ENCODE measurements at places on chromosomes 7 and 10.

DNA sequence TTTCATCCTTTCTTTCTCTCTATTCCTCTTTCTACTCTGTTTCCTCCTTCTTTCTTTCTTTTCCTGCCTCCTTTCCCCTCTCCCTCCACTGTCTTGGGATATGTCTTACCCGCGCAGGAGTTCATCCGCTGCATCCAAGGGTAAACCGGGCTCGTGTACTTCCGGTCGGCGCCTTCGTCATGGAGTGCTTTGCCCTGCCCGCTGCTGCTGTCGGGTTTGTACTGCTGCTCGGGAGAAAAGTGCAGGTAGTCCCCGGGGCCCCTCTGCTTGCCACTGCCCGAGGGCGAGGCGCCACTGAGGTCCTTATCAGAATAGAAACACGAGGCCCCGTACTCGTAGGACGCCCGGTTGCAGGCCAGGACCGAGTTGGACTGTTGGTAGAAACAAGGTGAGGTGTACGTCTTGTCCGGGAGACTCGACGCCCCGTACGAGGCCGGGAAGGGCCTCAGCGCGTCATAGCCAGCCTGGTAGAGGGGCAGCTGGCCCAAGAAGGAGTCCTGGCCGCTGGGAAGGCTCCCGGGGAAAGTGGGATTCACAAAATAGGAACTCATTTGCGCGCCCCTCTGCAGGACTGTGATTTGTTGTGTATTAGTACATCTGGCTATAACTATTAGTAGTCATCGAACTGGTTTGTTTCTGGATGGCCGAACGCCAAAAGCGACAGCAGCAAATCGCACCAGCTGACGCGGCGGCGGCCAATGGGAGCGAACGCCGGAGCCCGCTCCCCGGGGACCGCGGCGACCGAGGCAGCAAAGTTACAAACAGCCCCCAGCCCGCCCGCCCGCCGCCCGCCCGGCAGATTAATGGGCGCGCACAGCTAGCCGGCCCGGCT lies at the start of gene HOXA6:
HOXA6 (minus strand) TSS at position 576 of the 832 bp plus-strand sequence; CDS start at position 551, 25 bp downstream.
- peak; percentile 38 for DNase-seq

GRCh38 chr10:47452495-47453140 lies 31.3 kb downstream of the ANXA8 start:
- DNase-seq, result no peak

GRCh38 chr10:23201837-23202236 lies 9.7 kb downstream of the PTF1A start:
- DNase-seq, result no peak

GRCh38 chr10:50392966-50393718 lies 141.8 kb upstream of the ASAH2 start:
- DNase-seq, result no peak

- DNase-seq, result no peak
Measured at GRCh38 chr7:78746301-78746700, 707.2 kb downstream of the MAGI2 start.

DNA sequence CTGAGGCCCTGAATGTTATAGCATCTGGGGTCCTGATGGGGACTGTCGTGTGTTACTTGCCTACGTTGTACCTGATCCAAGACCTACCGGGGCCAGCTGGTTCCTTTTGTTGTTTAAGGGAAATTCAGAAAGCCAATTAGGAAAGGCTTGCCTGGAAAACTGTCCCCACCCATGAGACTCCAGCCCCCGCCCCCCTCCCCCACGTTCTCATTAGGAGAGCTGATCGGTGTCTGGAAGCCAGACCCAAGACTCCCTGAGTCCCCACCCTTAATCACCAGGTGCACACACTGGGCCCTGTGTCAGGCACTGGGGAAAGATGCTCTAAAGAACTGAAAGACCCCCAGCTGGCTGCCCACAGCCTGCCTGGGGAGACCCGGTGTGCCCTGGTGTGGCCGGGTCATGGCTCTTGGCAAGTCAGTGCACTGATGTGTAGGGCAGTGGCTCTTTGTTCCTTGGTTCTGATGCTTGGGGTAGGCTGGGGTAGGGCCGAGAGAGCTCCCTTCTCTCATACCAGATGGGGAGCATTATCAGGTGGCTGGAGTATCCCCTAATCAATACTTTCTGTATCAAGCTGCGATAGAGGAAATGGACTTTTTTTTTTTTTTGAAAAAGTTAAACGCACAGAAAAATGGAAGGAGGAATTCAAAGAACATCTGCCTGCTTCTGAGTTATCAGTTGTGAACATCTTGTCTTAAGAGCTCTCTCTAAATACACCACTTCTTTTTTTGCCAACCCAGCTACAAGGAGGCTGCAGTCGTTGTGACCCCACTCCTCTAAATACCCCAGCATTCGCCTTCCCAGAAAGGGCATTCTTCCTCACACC lies 16.9 kb downstream of the TSPAN15 start:
- no peak for DNase-seq

- DNase-seq, result peak; percentile 73
Measured at GRCh38 chr7:116380025-116380424, 119.5 kb upstream of the CAV2 start.

GRCh38 chr7:5596046-5596895 lies 172.6 kb upstream of the TNRC18 start:
- DNase-seq, result peak; percentile 97

GRCh38 chr10:49747303-49747646 lies 14.8 kb downstream of the OGDHL start:
- DNase-seq, result no peak

GRCh38 chr10:38070501-38070900 lies 23.6 kb upstream of the ZNF37A start:
- DNase-seq, result no peak

- DNase-seq, result no peak
Measured at GRCh38 chr10:23419655-23420329, 19.1 kb upstream of the OTUD1 start.

- DNase-seq, result no peak
Measured at GRCh38 chr10:126239844-126240243, 148.4 kb downstream of the ADAM12 start.

GRCh38 chr7:27606270-27607209 lies 56.1 kb downstream of the HIBADH start:
- no peak for DNase-seq

DNA sequence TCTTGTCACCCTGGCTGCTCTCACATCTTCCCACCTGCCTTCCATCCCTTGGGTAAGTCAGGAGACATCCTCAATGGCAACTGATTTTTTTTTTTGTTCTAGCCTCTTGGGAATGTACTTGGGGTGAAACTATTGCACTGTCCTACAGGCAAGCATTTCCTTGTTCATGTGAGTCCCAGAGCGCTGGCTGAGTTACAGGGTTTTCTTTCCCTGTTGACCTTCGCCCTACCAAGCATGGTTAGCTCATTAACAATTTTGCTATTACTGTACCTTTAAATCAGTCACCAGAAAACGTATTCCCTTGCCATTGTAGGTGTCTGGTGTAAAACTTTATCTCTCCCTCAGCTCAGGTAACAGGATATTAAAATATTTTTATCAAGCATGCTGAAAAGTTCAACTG lies 98.9 kb downstream of the PRLHR start:
- no peak for DNase-seq

- DNase-seq, result no peak
Measured at GRCh38 chr10:51792678-51793077, 93.3 kb upstream of the CSTF2T start.

DNA sequence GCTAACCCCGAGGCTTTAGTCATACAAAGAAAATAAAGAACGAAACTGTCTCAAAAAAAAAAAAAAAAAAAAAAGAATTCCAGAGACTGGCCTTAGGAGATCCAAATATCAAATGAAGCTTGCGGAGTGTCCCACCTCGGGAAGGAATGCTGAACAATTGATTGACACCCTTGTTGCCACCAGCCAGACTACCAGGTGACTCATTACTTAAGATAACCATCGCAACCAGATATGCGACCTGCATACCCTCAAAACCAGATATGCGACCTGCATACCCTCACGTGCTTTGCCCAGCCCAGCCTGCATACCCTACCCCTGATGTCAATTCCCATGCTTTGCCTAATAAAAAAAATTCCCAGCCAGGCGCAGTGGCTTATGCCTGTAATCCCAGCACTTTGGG lies 2.7 kb upstream of the PRKRIP1 start:
- DNase-seq, result peak; percentile 16

DNA sequence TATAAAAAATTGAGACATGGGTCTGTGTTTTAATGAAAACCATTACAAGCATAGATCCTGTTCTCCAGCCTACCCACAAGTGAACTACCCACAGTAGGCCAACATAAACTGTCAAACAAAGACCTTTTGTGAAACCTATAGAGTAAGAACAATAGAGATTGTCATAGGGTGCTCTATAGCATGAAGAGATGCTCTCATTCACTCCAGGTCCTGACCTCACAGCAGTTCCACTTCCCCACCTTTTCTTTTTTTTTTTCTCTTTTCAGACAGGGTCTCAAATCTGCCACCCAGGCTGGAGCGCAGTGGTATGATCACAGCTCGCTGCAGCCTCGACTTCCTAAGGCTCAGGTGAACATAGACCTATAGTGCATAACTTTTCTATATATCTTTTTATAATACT lies 72.3 kb downstream of the CPEB3 start:
- DNase-seq, result no peak

DNA sequence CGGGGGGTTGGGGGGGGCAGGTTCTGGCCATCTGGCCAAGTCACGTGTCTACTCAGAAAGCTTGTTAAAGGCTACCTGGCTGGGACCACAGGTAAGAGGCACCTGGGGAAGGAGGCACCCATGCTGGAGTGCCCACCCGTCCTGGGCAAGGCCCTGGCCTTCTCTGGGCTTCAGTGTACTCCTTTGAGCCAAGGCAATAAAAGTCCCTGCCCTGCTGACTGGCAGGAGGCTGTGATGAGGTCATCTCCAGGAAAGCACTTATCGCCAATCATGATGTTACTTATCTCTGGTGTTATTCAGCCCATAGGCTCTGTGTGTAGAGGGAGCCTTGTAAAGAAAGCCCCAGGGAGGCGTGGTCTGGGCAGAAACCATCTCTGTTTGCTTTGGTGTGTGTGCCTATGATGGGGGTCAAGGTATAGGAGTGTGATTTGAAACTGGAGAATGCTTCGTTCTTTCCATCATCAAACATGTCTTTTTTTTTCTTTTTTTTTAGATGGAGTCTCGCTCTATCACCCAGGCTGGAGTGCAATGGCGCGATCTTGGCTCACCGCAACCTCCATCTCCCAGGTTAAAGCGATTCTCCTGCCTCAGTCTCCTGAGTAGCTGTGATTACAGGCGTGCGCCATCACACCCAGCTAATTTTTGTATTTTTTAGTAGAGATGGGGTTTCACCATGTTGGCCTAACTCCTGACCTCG lies 2.5 kb upstream of the CLDN4 start:
- peak; percentile 74 for DNase-seq

- DNase-seq, result no peak
Measured at GRCh38 chr7:25386311-25386744, 158.0 kb upstream of the NPVF start.

- DNase-seq, result no peak
Measured at GRCh38 chr10:113515601-113516000, 37.3 kb upstream of the HABP2 start.

DNA sequence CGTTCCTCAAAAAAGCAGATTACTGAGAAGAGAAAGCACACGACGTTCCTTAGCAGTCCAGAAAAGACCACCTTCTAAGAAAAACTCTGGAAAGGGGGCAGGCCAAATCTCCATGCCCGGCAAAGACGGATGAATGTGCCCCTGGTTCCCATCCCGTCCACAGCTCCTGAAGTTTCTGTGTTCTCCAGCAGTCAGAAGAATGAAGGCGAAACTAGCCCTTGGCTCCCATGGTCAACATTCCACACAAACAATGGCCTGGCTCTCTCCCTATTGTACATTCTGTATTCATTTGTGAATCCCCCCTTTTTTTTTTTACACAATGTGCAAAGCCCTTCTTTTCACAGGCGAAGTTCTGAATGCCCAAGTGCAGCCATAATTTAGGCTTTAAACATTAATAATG lies 5.3 kb downstream of the CTBP2 start:
- DNase-seq, result no peak

DNA sequence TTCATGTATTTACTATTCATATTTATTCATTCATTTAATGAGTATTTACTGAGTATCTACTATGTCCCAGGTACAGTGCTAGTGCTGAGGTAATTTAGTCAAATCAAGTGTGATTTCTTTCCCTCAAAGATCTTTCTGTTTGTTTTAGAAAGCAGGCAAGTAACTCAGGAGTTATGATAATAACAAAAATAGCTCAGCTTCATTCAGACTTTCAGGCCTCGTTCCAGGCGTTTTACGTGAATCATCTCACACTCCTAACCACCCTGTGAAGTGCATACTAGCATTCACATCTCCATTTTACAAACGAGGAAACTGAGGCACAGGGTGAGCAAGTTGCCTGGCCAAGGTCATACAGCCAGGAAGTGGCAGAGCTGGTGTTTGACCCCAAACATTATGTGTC lies 468.7 kb upstream of the C7orf33 start:
- DNase-seq, result no peak

GRCh38 chr10:132962623-132963429 lies 20.5 kb upstream of the CFAP46 start:
- peak; percentile 9 for DNase-seq

DNA sequence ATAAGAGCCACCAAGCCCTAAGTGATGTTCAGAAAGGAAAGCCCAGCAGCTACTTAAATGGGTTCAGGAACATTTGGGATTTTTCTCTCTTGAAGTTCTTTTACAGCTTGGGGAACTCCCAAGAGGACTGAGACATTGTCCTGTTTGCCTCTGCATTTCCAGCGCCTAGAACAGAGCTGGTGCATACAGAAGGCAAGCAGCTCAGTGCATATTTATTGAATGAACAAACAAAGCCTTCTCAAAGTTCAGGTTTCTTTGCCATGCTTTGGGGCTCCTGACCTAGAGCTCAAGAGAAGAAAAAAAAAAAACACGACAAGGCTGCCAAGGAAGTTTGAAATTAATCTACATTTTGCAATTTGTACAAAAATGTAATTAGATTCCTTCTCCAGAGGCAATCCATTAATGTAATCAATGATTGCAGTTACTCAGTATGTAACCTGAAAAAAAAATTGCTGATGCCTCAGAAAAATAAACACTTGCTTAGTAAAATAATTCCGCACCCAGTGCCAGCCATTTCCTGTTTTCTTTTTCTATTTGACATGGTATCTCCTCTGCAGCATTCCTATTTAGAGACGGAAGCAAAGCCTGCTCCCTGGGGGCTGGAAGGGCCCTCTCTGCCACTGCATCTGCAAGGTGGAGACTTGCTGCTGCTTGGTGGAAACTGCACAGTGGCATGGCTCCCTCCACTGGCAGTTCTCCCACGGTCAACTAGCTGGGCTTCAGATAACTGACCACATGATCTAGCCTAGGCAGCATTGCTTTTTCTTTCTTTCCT lies 157.3 kb downstream of the TMEM178B start:
- DNase-seq, result peak; percentile 5

DNA sequence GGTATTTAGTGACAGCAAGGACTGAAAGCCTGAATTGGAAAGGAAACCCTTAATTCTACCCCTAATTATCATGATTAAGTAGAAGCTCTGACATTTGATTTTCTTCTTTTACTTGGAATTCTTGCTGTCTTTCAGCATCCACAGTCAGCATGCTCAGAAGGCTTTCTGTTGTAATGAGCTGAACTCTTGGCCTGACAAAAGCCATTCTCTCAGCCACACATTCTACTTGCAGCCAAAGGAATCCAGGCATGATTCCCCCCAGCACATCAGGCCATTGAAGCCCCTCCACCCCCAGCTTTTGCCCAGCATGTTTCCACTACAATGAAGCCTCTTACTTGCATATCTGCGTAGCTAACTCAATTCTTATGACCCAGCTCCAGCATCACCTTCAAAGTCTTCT lies 94.3 kb upstream of the FRMD4A start:
- no peak for DNase-seq

- no peak for DNase-seq
Measured at GRCh38 chr10:113765910-113766309, 14.4 kb downstream of the PLEKHS1 start.

GRCh38 chr7:91050677-91051076 lies 213.6 kb upstream of the FZD1 start:
- no peak for DNase-seq

GRCh38 chr7:28358423-28358868 lies 53.9 kb upstream of the CREB5 start:
- DNase-seq, result no peak

Data from umbilical cord (tissue), 2 donors.